Bone marrow (tissue), 2 donors: ENCODE measurements at places on chromosomes 2 and 18.

DNA sequence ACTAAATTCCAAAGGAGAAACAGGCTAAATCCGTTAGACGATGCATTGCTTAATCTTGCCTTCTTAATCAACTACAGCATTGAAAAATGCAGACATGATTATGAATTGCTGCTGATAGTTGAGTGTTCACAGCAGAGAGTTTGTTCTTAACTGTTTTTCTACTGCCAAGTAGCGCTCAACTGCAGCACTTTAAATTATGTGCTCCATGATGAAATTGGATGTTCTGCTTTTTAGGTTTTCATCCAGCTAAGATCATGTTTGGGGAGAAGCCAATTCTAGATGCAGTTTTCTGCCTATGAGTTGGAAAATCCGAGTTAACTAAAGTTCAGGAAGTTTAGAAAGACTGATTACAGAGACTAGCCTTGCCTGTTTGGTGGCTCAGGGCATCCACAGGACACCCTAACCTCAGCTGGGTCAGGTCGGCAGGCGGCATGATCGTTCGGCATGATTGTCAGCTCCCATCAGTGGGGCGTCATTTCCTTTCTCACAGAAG is 119.4 kb upstream of the PIEZO2 start:
- DNase-seq, result no peak

DNA sequence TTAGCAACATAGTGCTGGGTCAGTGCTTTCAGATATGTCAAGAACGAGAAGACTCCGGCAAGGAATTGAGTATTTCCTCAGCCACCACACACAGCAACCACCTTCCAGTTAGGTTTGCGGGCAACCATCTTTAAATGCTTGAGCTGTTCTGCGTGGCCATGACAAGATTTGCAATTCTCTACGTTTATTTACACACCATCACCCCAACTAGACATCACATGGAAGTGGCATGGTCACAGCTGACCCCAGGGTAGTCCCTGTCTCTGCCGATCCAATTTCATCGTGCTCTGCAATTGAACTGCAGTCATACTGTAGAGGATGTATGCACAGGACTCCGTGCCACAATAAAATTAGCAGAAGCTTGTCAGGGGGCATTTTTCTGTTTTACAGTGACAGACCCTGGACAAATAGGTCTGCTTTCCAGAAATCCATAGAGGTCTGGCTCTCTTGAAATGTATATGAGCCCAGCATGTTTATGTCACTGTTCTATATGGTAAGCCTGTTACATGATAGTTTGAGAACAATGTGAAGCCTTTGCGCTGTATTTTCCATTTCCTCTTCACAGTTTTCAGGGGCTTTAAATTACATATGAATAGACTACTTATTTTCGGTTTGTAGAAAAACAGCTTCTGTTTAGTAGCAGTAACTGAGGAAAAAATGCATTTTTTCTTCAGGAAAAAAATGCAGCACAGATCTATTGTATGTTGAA is 605.2 kb downstream of the NR4A2 start:
- no peak for DNase-seq

DNA sequence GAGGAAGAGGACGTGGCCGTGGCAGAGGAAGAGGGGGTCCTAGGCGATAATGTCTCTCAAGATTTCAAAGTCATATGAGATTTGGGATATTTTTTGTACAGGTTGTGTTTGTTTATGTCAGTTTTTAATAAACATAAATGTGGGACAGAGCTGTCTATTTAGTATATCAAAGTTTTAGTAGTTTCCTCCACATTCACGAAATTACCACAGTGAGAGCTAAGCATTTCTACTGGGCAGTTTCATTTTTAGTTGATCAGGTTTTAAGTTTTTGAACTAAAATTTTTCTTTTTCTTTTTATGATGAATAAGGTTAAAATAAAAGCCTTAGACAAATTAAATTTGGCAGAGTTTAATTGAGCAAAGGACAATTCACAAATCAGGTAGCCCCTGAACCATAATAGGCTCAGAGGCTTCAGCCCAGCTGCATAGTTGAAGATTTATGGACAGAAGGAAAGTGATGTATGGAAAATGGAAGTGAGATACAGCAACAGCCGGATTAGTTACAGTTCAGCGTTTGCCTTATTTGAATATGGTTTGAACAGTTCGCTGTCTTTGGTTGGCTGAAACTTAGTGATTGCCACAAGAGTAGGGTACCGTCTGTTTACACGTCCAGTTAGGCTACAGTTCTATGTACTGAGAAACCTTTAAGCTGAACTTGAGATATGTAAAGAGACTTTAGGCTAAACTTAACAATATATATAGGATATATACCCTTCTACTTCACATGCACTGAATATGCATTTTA is 17.1 kb downstream of the SNRPD1 start:
- DNase-seq, result no peak

- no peak for DNase-seq
Observed at GRCh38 chr2:231399853-231400680, 4.6 kb downstream of the B3GNT7 start.

DNA sequence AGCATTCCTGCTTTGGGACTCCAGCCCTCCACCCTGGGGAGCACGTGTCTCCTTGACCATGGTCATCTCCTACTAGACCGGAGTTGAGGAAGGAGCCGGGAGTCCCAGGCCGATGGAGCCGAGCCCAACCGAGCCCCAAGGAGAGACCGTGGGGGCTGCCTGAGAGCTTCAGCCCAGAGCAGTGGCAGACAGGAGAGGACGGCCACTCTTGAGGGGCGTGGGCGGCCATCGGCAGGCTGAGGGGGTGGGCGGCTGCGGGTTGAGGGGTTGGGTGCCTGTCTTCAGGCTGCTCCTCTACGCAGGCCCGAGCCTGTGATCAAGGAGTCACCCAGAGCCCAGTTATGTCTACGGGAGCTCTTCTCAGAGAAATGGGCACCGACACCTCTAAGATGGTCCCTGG is 158.7 kb downstream of the PXDN start:
- no peak for DNase-seq

- no peak for DNase-seq
Observed at GRCh38 chr2:128610496-128610895, 291.8 kb upstream of the HS6ST1 start.
